ENCODE measurements at places on chromosomes 16 and 17. TPM values are rescaled to one million over a fixed set of nuclear protein-coding genes. Genes with fewer than 3 reads are reported as not detected.

CPHXL2 gene
- not detected for total RNA-seq

PABPN1L gene
- total RNA-seq = not detected

CFAP119 gene
- total RNA-seq = 5.2 TPM

LRRC36 gene
- 0.44 TPM for total RNA-seq

MYH2 gene
- total RNA-seq = 9.0 TPM

PRDM7 gene
- total RNA-seq = not detected

PRSS53 gene
- total RNA-seq = 2.5 TPM

DNA sequence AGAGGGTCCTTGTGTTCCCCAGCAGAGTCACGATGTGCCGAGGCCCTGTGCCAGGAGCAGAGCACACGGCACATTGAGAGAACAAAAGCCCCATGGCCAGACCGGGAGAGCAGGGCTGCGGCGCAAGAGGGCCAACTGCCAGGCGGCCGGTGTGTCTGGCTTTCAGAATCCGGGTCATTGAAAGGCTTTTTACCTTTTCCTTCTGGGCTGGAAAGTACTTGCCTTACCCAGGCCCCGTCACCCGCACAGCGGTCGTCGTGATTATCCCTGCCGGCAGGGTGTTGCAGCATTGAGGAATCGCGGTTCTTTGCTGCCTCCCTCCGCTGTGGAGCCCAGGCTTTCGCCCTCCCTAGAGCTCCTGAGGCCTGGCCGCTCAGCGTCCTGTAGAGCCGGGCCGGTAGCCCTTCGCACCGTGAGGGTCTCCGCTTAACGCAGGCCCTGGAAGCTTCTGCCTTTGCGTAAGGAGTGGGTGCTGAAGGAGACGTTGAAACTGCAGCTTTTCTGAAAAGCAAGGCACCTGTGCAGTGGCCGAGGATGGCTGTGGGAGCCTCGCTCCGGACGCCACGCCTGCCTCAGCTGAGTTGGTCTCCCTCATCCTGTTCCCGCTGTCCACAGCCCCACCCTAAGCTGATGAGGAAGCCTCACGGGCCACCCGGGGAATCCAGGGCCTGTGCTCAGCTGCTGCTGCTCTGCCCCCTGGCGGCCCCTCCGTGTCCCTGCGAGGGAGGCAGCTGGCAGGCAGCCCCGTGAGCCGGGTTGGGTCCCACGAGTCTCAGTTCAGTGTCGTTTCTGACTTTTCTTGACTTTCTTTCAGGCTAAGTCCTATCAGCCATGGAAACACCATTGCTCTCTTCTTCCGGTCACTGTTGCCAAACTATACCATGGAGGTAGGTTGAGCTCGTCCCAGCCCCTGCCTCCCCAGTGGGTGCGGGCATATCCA lies 8.6 kb upstream of the MC1R start:
- H3K27ac ChIP-seq = peak overlapping the region; percentile 42
- H3K4me1 ChIP-seq = no peaks in the 10 kb centered on the region
- H3K27me3 ChIP-seq = no peaks in the 10 kb centered on the region
- peak; percentile 93 for DNase-seq
- H3K36me3 ChIP-seq = peaks cover 2% of the 10 kb centered on the region
- H3K4me3 ChIP-seq = no peak overlapping the region

GRCh38 chr16:17350207-17350606 lies 120.6 kb downstream of the XYLT1 start:
- no peaks in the 10 kb centered on the region for H3K27me3 ChIP-seq
- H3K36me3 ChIP-seq = no peaks in the 10 kb centered on the region
- no peak overlapping the region for H3K27ac ChIP-seq
- H3K4me1 ChIP-seq = no peaks in the 10 kb centered on the region
- no peak for DNase-seq

GRCh38 chr17:82909322-82909904 lies 69.6 kb upstream of the ZNF750 start:
- no peak for DNase-seq
- no peak overlapping the region for H3K4me3 ChIP-seq
- H3K27ac ChIP-seq = 0 out of 2 replicates have a peak overlapping the region, but pooled peaks have one; percentile 45
- no peaks in the 10 kb centered on the region for H3K4me1 ChIP-seq
- no peaks in the 10 kb centered on the region for H3K27me3 ChIP-seq

DNA sequence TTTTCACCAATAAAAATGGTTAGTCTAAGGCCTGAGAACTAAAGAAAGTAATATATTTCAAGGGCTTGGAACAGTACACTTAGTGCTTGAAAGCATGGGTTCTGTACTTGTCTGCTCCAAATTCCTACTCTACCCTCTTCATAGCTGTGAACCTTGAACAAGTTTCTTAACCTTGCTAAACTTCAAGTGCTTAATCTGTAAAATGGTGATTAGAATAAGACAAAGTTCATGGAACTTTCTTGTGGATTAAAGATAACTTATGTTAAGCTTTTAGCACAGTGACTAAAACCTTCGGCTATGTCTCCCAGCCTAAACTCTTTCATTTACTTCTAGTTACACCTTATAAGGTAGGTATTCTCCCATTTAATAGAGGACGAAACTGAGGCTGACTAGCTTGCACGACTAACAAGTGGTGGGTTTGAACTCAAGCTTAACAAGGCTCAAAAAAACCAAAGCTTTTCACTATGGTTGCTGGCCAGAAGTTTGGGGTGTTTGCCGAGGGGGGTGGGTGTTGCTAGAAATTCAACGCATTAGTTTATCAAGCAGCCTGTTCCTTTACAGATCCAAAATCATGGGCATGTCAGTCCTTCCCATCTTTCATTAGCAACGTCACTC lies 28.8 kb downstream of the CDRT4 start:
- peaks cover 3% of the 10 kb centered on the region for H3K36me3 ChIP-seq
- no peaks in the 10 kb centered on the region for H3K4me1 ChIP-seq
- DNase-seq = no peak
- H3K27ac ChIP-seq = no peak overlapping the region
- no peaks in the 10 kb centered on the region for H3K27me3 ChIP-seq
- H3K4me3 ChIP-seq = no peak overlapping the region

GRCh38 chr17:61323003-61323908 lies 76.4 kb upstream of the TBX2 start:
- no peaks in the 10 kb centered on the region for H3K36me3 ChIP-seq
- no peaks in the 10 kb centered on the region for H3K4me1 ChIP-seq
- DNase-seq = no peak
- no peak overlapping the region for H3K27ac ChIP-seq

GRCh38 chr17:82072827-82073226 lies 7.2 kb upstream of the DUS1L start:
- H3K4me3 ChIP-seq = no peak overlapping the region
- no peak for DNase-seq
- H3K4me1 ChIP-seq = no peaks in the 10 kb centered on the region

DNA sequence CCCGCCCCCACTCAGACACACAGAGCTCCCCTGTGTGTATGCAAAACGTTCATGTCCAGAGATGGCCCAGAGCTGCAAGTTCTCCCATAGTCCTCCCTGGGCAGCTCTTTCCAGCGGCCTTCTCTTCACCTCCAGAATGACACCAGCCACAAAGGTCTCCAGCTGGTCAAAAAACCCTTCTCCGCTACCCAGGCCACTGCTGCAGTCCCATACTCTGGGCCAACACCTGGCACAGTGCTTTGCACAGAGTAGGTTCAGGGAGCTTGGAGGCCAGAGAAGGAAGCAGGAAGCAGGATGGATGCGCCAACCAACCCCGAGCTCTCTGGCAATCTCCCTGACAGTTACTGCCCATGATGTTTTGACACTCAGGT lies 1.1 kb upstream of the STAT5B start:
- peaks cover 16% of the 10 kb centered on the region for H3K4me1 ChIP-seq
- no peaks in the 10 kb centered on the region for H3K27me3 ChIP-seq
- no peak overlapping the region for H3K4me3 ChIP-seq

DNA sequence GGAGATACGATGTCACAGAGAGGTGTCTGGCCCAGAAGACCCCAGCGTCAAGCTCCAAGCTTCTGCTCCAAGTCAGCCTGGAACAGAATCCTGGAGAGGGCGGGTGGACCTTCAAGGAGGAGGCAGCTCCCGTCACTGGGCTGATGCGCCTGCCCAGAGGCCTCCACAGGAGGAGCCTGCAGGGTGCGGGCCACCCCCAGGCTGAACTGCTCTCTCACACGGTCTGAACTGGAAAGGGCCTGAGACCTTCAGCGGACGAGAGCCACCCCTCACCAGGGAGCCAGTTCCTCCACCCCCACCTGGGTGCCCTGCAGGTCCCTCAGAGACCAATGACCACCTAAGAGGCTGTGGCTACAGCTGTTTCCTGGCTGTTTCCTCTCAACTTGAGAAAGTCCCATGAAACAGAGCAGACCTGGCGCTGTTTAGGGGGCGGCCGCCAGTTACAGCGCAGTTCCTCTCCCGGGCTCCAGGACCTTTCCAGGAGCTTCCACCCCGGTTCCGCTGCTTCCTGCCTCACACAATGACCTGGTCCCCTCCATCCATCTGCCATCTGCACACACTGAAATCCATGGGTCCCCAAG lies 36.0 kb upstream of the KLHDC4 start:
- no peaks in the 10 kb centered on the region for H3K27me3 ChIP-seq
- H3K27ac ChIP-seq = no peak overlapping the region
- H3K4me1 ChIP-seq = no peaks in the 10 kb centered on the region
- H3K4me3 ChIP-seq = no peak overlapping the region
- no peak for DNase-seq

DNA sequence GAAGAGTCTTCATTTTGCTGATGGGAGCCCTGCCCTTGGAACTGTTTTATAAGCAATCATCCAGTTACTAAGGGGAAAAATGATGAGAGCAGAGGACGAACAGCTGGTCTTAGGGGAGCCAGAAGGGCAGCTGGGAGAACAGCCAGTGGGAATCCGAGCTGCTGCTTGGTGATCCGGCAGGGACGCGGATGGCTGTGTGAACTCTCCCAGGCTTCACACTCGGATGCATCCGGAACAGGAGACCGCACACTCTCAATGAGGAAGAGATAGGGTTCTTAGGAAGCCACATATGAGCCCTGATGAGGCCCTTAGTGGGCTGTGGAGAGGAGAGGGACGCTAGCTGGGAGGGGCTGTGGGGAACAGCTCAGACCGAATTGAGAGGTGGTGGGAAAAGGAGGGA lies 5.0 kb upstream of the CACNG5 start:
- H3K27me3 ChIP-seq = peaks cover 3% of the 10 kb centered on the region
- no peak overlapping the region for H3K4me3 ChIP-seq
- no peak overlapping the region for H3K27ac ChIP-seq

GRCh38 chr16:15434425-15435215 lies at the start of gene BMERB1:
BMERB1 (plus strand) TSS chr16:15434588; CDS start chr16:15434654, 66 bp downstream.
- no peak within 1 kb of the TSS for H3K27ac ChIP-seq
- peaks cover 7% of the 10 kb centered on the region for H3K27me3 ChIP-seq
- no peaks in the 10 kb centered on the region for H3K4me1 ChIP-seq
- no peaks in the 10 kb centered on the region for H3K36me3 ChIP-seq
- peak within 1 kb of the TSS; percentile 91 for H3K4me3 ChIP-seq
- peak; percentile 91 for DNase-seq
